ENCODE measurements at places on chromosomes 6 and 20.

DNA sequence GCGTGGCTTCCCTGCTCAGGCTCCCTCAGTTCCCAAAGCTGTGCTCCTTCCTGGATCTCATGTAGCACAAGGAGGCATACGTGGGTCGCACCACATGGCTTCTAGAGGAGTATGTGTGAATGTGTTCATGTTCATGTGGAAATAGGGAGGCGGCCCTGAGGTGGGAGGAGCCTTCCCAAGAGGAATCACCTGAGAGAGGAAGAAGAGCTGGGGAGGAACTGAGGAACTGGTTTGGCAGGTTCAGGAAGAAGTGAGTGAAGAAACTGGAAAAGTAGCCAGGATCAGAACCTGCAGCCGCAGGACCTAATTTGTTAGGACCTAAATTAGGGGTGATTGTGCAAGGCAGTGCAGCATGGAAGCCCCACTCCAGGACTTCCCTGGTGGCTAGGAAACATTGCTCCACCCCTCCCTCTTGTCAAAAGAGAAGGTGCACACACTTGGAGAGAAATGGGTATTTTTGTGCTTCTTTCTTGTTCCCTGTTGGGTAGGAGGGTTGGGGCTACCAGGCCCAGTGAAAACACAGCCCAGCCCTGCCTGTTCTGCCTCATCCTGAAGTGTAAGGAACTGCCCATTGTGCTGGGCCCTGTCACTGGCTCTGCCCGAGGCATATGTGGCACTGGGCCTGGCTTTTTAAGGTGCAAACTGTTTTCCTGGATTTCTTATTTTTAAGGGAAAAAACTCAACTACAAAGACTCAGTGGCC is 20.7 kb downstream of the SYNJ2 start:
- no peak for DNase-seq

DNA sequence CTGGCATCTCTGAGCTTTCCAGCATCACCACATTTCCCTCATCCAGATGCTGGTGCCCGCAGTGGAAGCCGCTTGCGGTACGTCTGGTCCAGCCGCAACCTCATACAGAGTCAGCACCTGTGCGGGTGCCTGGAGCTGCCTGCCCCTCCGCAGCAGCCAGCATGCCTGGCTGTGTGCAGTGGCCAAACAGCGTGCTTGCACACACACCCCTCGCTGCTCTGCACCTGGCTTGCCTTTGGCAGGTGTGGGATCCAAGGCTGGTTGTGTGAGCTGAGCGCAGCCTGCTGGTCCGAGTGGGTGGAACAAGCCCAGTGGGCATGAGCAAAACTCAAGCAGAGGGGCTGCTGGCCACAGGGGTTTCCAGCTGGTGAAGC is 3.1 kb upstream of the HINT3 start:
- no peak for DNase-seq

DNA sequence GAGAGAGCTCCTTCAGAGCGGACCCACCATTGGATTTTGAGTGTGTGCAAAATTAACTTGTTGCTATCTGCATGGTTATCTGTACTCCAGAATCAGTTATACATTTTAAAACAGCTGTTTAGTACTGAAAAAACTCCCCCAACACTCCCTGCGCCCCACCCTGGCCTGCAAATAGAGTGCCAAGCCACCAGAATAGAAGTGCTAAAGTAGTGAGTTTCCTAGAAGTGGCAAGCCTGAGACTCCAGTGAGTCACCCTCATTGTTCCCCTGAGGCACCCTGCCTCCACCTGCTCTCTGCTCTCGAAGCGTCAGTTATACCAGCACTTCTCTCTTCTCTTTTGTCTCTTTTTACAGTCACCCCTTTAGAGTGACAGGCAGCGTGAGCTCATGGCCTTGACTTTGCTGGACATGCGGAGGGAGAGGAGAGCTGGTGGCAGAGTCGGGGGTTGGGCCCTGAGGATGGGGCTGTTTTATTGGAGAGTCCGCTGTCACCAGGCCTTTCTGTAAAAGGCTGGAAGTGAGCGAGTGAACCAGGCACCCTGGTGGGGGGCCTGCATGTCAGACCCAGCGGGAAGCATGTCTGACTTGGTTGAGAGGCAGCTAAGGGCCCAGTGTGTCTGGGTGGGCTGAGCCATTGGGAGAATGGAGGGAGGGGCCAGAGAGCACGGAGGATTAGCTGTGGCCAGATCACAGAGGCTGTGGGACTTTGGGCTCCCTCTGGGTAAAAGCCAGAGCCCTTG is 10.4 kb downstream of the IGF2R start:
- no peak for DNase-seq

DNA sequence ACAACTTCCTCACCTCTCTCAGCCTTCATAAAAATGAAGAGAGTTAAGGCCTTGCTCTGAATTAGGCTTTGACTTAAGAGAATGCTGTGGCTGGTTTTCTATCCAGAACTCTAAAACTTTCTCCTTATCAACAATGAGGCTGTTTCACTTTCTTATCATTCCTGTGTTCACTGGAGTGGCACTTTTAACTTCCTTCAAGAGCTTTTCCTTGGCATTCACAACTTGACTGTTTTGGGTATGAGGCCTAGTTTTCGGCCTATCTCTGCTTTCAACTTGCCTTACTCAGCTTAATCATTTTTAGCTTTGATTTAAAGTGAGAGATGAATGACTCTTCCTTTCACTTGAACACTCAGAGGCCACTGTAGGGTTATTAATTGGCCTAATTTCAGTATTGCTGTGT is 4.3 kb upstream of the LOC128125822 start:
- no peak for DNase-seq

DNA sequence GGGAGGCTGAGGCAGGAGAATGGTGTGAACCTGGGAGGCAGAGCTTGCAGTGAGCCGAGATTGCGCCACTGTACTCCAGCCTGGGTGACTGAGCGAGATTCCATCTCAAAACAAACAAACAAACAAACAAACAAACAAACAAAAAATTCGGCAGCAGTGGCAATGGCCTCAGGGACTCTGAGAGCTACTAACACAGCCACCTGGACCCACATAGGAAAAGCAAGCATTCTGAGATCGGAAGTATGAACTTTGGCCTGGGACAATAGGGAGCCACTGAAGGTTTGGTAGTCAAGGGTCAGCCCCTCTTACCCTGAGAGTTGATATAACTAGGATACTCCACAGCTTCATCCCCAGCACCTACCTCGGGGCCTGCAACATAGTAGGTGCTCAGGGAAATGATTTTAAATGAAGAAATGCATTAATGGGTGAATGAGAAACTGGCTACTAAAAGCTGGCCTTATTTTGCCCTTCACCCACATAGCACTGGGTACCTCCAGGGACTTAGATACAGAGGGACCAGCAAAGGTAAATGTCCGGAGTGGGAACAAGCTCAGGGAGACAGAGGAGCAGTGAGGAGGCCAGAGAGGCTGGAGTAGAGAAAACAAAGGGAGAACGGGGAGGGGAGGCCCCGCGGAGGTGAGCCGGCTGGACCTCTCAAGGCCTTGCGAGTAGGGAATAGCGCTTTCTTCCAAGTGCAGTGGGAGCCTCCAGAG is 46.6 kb upstream of the PTGIS start:
- DNase-seq = no peak

GRCh38 chr6:11650711-11651110 is 113.2 kb downstream of the TMEM170B start:
- no peak for DNase-seq

DNA sequence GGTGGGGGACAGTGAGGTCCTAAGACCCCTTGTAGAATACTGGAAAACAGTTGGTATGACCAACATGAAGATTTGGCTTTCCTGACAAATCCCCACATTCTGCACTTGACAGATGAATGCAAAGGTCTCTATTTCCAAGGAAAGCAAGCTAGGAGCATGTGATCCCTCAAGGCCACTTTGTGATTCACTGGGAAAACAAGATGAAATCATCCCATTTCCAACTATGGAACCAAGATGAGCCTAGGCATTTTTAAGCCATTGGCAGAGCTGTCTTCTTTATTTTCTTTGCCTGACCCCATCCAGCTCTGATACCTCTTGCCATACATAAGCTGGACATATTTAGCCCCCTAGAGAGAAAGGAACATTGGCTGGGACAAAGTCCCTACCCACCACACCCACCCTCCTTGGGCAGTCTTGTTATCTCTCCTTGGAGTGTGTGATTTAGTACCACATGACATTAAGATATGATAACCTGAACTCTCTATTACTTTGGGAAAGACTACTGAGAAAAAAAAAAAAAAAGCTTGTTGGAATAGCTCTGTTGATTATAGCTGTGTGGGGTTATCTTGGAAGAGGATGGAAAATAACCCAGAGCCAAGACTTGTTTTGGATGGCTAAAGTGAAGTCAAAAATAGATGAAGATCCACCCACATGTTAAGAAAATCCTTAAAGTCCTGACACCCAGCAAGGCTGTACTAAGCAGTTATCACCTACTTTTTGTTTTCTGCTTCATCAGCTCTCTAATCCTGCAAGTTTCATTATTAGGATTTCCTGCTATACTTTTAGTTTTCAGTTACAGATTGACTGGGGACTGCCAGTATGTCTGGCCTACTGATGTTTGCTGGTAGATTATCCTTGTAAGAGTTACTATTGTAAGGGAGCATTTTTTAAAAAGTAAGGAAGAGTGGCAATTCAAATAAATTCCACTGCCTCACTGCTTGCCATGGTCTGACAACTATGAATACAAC is 90.1 kb upstream of the PREP start:
- no peak for DNase-seq

DNA sequence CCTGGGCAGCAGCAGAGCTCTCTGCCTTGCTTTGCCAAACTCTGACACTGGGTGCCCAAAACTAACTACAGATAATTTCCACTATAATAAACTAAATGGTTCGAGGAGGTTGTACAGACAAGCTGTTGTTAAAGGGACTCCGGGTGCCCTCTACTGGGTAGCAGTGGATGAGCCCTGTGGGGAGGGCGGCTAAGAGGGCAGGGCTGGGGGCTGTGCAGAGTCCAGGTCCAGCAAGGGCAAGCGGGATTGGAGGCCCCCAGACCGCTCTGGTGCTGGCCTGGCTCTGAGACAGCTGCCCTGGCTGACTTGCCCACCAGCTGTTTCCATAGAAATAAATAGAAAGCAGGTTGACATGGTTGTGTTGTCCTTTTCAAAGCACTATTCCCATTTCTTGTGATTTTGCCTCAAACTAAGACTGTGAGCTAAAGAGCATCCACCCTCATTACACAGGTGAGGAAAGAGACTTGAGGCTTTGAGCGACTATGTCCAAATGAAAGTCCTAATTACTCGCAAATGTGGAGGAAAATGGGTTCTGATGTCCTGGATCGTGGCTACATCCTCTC is 167.6 kb upstream of the CST7 start:
- no peak for DNase-seq

GRCh38 chr6:22020299-22021003 is 276.4 kb downstream of the PRL start:
- DNase-seq = no peak

DNA sequence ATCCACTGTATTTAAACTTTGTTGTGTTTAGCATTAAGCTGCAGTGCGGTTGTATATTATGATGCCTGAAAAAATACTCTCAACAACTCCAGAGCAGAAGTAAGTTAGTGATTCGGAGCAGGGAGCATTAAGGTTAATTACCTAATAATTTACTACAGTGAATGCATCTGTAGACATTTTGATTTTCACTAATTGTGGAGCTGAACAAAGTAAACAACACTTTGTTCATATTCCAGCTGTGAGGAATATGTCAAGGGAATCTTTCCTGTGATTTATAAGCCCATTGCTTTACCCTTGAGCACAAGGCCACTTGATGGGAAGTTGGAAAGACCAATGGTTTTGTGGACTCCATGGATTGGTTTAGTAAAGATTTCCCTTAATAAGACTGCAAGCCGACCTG is 77.1 kb downstream of the CBLN4 start:
- no peak for DNase-seq

GRCh38 chr6:107059606-107060005 is 31.6 kb downstream of the MTRES1 start:
- no peak for DNase-seq

DNA sequence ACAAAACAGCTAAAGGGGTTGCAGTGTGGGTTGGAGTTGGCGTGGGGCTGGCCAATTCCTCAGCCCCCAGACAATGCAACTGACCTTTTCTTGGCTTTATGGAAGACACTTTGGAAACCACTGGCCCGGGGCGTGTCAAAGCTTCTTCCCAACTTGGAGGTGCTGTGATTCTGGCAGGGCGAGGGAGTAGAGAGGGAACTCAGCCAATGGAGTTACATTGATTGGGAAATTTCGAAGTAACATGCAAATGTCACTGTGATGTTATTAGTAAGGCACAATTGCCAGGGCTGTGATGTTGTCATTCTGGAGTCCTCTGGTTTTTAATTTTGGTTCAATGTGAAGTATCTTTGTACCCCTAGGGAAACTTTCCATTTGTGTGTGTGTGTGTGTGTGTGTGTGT is 41.5 kb upstream of the EPB41L1 start:
- no peak for DNase-seq

DNA sequence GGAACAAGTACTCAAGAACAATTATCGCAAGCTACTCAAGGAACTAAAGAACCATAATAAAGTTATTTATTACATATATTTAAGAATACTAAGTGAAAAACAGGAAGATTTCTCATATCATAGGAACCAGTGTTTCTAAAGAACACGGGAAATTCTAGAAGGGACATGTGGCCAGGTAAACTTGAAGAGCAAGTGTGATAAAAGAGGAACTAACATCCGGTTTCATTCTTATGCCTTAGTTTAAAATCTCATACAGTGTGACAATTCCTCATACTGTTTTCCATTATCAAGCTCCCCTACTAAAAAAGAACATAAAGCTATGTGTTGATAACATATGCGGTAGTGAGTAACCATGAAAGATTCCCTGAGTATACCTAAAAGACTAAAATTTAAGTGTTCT is 163.5 kb upstream of the SHLD1 start:
- no peak for DNase-seq

- no peak for DNase-seq
Observed at GRCh38 chr6:168433898-168434297, 7.1 kb upstream of the SMOC2 start.

DNA sequence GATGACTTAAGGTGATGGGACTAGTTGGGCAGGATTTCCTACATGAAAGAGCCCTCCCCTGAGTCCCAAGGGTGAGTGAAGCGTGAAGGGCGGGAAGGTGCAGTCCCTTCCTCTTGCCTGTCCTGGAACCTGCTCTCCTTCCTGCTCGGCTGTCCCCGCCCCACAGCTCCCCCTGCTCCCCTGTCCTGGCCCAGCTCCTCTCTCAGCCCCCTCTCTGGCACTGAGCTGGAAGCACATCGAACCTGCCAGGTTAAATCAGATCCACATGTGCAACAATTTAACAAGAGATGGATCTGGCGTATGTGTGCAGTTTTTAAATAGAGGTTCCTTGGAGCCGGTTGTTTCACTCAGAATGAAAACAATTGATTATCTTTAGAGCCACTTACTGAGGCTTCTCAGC is 95.0 kb downstream of the LRFN2 start:
- DNase-seq = no peak

Data from right cardiac atrium (tissue), 5 donors.